ENCODE measurements at places on chromosomes 13 and 19.
A peak's percentile ranks its signal among the peaks of the same experiment; 100 is the strongest.

GRCh38 chr13:42277618-42278276, 5.8 kb downstream of the AKAP11 start:
- no peak for DNase-seq

DNA sequence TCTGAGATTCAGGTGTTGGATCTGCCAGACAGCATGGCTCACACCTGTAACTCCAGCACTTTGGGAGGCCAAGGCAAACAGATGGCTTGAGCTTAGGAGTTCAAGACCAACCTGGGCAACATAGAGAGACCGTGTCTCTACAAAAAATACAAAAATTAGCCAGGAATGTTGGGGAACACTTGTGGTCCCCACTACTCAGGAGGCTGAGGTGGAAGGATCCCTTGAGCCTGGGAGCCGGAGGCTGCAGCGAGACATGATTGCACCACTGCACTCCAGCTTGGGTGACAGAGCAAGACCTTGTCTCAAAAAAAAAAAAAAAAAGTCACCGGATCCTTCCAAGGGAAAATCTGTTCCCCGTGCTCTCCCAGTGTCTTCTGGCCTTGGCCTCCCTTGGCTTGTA, 109.2 kb downstream of the IRS2 start:
- no peak for DNase-seq

- peak; percentile 62 for DNase-seq
These were observed 2.4 kb downstream of the DZIP1 start for GRCh38 chr13:95642028-95642621.

- no peak for DNase-seq
These were observed 1.4 kb downstream of the UPF1 start for GRCh38 chr19:18833141-18833476.

DNA sequence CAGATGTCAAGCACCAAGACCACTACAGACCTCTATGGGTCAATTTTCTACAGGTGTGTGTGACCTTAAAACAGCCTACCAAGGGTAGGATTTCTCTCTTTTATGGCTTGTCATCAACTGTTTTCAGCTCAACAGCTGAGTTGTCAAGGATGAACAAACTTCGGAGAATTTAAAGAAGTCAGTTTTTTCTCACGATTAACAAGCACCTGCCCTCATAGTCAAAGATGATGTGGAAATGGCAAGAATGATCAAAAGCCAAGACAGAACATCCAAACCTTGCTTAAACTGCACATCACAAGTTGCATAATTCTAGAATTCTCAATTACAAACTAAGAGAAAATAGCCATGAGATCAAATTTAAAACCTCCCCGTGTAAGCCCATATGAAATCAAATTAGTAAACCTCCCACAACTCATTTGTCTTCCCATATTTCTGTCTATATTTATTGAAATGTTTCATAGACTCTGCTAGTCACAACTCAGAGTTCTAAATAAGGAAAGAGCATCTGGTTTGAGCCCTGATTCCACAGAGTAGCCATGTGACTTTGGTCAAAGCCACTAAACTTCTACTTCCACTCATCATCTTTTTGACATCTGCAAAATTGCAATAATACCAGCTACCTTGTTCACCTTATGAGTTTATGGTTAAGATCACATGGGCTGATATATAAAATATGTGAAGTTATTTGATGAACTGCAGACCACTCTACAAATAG, 521.5 kb upstream of the HTR2A start:
- no peak for DNase-seq

DNA sequence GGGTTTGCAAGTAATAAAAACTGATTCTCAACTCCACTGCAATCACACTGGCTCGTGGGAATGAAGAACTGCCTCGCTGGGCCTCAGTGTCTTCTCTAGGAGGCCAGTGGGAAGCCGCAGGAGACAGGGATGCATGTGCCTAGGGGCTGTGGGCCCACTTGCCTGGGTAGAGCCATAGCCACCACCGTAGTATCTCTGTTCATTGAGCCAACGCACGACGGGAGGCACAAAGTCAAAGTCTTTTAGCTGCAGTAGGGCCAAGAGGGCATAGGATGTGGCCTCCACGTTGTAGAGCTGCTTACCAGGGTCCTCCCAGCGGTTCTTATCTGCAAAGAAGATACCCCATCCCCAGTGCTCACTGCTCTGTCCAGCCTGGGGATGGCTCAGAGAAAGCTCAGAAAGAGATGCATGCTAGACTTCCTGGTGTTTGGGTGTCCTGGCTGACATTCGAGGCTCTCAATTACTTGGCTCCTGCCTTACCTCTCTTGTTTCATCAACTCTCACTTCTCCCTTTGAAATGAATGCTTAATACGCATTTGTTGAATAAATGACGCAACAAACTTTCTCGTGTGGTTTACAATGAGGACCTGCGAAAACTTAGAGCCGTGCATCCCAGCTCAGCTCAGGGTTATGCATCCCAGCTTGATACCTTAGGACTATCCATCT, 16.1 kb upstream of the TNFSF14 start:
- DNase-seq, result no peak

DNA sequence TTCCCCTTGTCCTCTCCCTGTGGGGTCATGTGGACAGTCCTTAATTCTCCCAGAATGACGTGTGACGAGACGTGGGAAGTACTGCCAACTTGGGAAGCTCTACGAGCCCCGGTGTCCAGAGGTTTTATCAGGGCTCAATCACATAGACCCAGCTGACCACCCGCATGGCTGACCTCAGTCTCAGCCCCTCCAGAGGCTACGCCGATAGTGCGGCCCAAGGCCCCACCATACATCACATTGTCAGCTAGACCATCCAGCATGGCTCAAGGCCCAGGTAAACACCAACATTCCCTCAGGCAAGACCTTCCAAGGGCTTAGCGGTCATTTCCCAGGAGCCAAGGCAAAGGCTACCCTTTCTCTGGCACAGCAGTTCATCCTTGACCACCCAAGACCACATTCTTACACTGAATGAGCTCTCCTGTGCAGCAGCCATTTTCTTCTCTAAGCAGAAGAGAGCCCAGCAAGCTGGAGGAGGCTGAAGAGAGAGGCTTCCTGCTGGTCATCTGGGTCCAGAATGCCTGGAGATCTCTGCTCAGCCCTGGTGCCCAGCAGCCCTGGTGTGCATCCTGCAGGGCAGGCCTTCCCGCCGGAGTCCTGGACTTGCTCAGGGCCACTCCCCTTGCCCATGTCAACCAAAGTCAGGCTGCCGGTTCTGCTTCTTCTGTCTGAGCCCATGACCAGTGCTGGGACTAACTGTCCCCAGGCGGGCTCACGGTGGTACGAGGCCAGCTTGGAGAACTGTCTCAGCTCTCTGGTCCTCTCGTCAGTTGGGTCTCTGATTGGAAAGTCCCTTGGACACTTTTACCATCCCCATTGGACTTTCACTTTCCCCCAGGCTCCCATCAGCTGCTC, 7.9 kb upstream of the F10 start:
- no peak for DNase-seq

GRCh38 chr19:4399812-4400134, 574 bp downstream of the SH3GL1 start:
- no peak for DNase-seq

GRCh38 chr19:39411081-39411831, 1.2 kb upstream of the PLEKHG2 start:
- DNase-seq, result peak; percentile 65

DNA sequence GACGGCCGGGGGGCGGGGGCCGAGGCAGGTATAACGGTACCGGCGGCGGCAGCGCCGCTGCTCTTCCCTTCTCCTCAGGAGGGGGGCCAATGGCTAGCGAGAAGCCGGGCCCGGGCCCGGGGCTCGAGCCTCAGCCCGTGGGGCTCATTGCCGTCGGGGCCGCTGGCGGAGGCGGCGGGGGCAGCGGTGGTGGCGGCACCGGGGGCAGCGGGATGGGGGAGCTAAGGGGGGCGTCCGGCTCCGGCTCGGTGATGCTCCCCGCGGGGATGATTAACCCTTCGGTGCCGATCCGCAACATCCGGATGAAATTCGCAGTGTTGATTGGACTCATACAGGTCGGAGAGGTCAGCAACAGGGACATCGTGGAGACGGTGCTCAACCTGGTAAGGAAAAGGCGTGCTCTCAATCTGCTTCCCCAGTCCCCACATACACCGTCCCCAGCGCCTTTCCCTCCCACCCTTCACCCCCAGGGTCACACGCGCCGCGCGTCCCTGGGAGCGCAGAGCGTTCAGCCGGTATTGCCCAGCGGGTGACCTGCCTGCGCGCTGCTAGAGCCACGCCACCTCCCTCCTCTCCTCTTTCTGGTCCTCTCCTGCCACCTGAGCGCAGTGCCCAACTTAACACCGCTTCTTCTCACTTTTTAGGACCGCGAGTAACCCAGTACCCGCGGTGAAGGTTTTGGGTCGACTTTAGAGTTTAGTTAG, 814 bp downstream of the NBEA start:
- DNase-seq, result no peak

DNA sequence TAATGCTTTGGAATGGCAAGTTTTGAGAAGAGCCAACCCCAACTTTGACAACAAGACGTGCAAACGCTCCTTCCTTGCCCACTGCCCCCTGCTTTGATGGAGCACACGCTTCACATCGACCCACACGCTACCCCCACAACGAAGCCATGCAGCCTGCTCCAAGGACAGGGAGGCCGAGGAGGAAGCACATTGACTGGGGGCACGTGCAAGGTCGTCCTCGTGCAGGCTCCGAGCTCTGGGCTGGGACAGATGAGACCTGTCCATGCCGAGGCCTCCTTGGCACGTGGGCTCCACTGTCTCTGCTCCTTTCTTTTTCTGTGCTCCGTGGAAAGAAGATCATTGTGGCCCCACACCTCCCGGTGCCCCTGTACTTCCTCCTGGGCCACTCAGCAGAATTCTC, 309.0 kb downstream of the TEX29 start:
- no peak for DNase-seq

DNA sequence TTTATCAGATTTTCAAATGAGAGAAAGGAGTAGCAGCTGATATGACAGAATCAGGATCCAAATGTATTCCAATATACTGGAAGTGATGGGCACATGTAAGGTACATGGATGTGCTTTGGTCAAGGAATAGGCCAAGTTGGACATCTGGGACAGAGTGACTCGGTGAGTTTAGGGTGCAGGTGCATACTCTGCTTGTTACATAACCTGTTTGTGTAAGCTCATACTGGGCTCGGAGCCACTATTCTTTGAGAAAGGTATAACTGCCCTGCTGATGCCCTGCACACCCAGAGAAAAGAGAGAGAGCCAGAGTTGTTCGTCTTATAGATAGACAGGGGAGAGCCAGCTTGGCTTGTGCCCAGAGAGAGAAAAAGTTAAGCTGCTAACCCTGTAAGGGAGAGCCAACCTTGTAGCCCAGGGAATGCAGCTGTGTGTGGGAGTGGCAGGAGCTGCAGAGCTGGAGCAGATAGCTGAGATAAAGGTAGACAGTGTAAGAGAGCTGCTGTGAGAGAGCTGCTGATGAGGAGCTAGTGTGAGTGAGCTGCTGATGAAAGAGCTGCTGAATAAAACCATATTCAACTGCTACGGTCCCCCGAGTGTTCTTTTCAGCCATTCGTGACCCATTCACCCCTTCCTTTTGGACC, 40.7 kb upstream of the N4BP2L1 start:
- DNase-seq, result no peak

DNA sequence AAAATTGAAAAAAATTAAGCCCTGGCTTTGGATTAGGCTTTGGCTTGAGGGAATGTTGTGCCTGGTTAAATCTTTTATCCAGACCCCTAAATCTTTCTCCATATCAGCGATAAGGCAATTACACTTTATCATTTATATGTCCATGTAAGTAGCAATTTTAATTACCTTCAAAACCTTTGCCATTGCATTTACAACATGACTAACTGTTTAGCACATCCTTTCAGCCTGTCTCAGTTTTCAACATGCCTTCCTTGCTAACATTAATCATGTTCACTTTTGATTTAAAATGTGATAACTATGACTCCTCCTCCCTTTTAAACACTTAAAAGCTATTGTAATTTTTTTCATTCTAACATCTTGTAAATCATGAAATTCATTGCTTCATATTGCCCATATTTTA, 583.7 kb downstream of the SLITRK1 start:
- no peak for DNase-seq

DNA sequence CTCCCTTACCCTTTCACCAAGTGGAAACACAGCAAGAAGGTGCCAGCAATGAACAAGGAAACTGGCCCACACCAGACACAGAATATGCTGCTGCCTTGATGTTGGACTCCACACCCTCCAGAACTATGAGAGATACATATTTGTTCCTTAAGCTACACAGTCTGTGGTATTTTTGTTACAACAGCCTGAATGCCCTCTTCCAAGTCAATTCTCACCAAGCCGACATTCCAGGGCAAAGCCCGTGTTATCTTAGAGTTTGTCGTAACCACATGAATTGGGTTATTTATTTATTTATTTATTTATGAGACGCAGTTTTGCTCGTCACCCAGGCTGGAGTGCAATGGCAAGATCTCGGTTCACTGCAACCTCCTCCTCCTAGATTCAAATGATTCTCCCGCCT, 14.9 kb downstream of the FGF21 start:
- DNase-seq, result no peak

DNA sequence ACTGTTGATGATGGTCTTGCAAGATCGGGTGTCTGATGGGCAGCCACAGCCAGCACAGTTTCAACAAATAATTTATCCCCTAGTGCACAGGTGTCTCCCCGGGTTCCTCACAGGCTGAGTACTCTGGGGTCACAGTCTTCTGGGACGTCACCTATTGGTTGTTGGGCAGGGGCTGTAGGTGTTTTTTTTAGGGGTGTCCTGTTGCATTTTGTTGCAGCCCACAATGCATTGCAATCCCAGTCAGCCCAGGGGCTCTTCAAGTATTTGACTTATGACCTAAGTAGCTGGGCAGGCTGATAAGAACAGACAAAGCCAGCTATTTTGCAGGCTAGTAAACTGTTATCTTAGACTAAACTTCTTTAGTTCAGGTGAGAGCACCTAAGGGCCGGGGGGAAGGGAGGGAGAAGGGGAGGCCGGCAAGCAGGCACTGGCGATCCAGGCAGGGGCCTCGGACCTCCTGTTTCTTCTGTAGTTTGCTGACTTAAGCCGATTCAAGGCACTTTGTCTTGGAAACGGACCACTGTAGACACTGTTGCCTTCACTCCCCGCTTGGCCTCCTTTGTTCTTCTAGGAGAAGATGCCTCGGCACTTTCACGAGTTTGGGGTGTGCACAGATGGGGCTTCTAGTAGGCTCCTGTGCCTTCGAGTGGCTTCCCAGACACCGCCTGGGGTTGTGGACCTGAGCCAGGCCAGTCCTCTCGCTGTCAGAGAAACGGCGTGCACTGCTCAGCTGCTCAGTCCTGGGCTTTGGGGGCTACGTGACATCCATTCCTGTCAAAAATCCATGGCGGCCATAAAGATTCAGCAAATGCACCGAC, 33.9 kb upstream of the GRTP1 start:
- DNase-seq, result no peak

- no peak for DNase-seq
These were observed 4.1 kb downstream of the SPRY2 start for GRCh38 chr13:80336776-80337287.

GRCh38 chr13:67438465-67438864, 208.3 kb upstream of the PCDH9 start:
- DNase-seq, result no peak

DNA sequence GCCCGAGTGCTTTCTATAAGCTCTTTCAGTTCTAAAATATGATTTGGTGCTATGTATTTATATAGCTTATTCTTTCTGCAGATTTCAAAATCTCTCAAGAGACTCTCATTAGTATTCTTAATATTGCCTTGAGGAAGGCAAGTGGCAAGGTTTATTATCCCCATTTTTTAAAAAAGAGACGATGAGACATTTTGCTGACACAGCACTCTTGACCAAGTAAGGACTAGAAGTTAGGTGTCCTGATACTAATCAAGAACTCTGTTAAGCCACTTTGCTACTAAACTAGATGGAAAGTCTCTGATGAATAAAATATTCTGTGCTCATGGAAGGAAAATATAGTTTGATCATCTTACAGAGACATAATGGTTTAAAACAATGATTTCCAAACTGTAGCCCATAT, 164.7 kb downstream of the MZT1 start:
- no peak for DNase-seq

- no peak for DNase-seq
These were observed 6.7 kb downstream of the ERCC5 start for GRCh38 chr13:102852556-102852955.

Data from astrocyte of the spinal cord (primary cell).